ENCODE measurements at places on chromosomes 1 and 21. TPM values are rescaled to one million over a fixed set of nuclear protein-coding genes. Genes with fewer than 3 reads are reported as not detected.

Gene HAPLN2
- 1.2 TPM for total RNA-seq

Gene MPZL1
- 28.9 TPM for total RNA-seq

GRCh38 chr1:205933671-205934618 lies 9.3 kb downstream of the SLC26A9 start:
- no peak for DNase-seq

DNA sequence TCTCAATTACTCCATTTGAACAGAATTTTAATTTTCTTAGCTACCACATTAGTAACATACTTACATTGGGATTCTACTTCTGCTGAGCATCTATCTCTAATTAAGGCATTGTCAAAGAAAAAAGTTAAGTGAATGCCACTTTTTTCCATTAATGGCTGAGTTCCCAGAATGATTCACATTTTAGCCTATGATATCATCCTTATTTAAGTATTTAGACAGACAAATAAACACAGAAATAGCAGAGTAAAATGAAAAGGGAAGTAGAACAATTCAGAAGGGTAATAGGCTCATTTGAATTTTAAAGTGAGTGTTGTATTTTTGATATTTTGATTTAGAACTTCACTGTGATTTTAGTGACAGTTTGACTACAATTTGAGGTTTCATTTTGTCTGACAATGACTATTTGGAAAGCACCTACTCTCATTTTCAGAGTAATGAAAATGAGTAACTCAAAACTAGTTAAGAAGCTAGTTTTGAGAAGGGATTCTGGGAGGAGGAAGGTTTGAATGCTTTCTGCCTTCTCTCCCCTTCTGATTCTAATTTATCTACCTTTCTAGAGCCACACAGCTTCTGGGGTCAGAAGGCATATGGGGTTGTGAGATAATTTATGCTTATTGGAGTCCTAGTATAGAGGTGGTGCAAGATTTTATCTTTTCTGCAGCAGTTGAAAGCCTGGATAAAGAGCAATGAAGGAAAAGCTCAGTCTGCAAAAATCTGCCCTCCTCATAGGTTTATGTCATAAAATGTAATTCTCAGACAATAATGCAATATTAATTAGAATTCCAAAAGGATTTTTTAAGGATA lies 15.5 kb downstream of the LYPLAL1 start:
- DNase-seq = no peak

GRCh38 chr1:92881391-92881790 lies 49.6 kb downstream of the RPL5 start:
- no peak for DNase-seq

GRCh38 chr1:50702395-50702794 lies 257.7 kb downstream of the FAF1 start:
- no peak for DNase-seq

Measured in left ventricle myocardium inferior (tissue), 1 donor.